ENCODE measurements at places on chromosomes 1 and 21.

DNA sequence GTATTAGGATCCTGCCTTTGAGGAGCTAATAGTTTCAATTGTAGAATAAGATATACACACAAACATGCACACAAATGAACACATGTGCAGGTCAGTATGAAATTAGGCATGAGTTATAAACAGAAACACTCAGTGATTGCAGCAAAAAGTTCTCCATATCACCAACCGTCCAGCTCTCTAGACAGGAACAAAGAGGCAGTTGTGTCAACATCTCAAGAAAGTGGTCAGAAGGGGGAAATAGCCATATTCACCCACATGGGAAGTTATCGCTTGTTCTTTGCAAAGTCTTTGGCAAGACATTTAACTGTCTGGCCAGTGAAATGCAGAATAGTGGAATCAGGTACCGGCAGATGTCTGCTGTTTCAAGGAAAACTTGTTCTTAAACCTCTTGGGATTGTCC is 29.4 kb upstream of the PIGC start:
- DNase-seq = no peak

- no peak for DNase-seq
Observed at GRCh38 chr1:181919542-181919941, 142.0 kb downstream of the ZNF648 start.

DNA sequence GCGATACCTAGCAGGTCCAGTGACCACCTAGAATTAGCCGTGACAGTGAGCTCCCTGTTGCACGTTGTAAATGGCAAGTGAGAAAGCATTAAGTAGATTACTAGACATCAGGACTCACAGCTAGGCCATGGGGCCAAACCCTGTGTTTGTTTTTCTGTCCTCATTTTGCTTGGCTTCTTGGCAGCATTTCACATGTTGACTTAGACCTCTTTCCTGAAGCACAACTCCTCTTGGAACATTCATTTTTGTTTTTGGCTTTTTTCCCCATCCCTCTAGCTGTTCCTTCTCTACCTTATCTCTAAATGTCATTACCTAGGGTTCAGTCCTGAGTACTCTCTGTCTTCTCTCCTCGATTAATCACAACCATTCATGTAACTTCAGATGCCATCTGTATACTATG is 16.9 kb upstream of the PTPN14 start:
- peak; percentile 49 for DNase-seq

GRCh38 chr1:50111503-50111902 is 2.8 kb downstream of the ELAVL4 start:
- no peak for DNase-seq

- DNase-seq = peak; percentile 53
Observed at GRCh38 chr1:27525296-27526272, 35.6 kb upstream of the WASF2 start.

All from IMR-90 (cell line).